ENCODE measurements at places on chromosomes 3 and 15. TPM values are rescaled to one million over a fixed set of nuclear protein-coding genes. Genes with fewer than 3 reads are reported as not detected.
A peak's percentile ranks its signal among the peaks of the same experiment; 100 is the strongest.

Gene FANCD2OS
- total RNA-seq = not detected

DNA sequence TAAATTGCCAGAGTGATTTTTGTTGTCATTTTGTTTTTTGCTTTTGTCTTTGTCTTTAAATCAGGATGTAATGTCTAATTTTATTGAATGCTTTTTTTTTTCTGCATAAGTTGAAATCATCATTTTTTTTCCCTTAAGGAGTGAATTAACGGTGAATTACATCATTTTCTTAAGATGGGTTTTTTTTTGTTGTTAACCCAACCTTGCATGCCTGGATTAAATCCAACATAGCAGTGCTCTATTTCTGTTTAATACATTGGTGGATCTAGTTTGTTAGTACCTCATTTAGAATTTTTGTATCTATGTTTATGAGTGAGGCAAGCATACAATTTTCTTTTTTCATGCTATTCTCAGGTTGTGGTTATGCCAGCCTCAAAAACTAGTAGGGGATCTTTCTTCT is 186.4 kb upstream of the TMC3 start:
- DNase-seq = no peak

- peak; percentile 47 for DNase-seq
These were observed 643 bp downstream of the MYO5A start for GRCh38 chr15:52527911-52528563.

Gene TAMM41
- 47.3 TPM for total RNA-seq

Gene KCNH8
- 0.26 TPM for total RNA-seq

Gene CACNA2D2
- total RNA-seq = 2.6 TPM

- DNase-seq = no peak
These were observed 128.9 kb downstream of the ZIC1 start for GRCh38 chr3:147538034-147538433.

Gene IL16
- total RNA-seq = 18.5 TPM

GRCh38 chr15:44092221-44092620 is 102.8 kb downstream of the FRMD5 start:
- DNase-seq = no peak

GRCh38 chr3:127350172-127351050 is 62.6 kb upstream of the PRR20G start:
- peak; percentile 39 for DNase-seq

GRCh38 chr15:64156652-64157331 is 5.3 kb downstream of the SNX22 start:
- DNase-seq = no peak

Gene IFRD2
- total RNA-seq = 104 TPM
